ENCODE measurements at places on chromosomes 6 and 20. TPM values are rescaled to one million over a fixed set of nuclear protein-coding genes. Genes with fewer than 3 reads are reported as not detected.
A peak's percentile ranks its signal among the peaks of the same experiment; 100 is the strongest.

- no peak for DNase-seq
- no peaks in the 10 kb centered on the region for H3K36me3 ChIP-seq
- no peak overlapping the region for H3K4me3 ChIP-seq
- no peak overlapping the region for H3K27ac ChIP-seq
- H3K27me3 ChIP-seq: no peaks in the 10 kb centered on the region
Measured at GRCh38 chr6:149014631-149015534, 268.1 kb downstream of the UST start.

The PDSS2 gene
- total RNA-seq: 18.7 TPM

DNA sequence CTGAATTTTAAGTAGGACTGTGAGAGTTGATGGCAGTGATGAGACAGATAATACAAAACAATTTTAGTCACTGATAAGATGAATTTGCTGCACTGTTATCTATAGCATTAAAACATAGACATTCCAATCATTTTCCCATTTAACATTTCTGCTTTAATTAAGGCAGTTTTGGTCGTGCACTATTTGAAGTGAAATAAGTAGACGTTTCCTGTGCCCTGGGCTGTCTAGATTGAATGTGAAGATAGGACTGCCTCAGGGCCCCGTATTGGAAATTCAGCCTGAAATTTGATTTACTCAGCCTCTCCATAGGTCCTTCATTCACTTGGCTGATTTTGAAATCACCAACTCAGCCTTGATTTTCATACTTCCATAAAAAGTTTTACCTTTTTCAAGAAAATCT is 48.3 kb downstream of the ARID1B start:
- no peak for DNase-seq
- no peak overlapping the region for H3K4me3 ChIP-seq
- H3K4me1 ChIP-seq: peaks cover 82% of the 10 kb centered on the region

GRCh38 chr20:53803492-53804155 is 210.0 kb upstream of the ZNF217 start:
- H3K4me3 ChIP-seq: no peak overlapping the region
- no peak for DNase-seq
- H3K27me3 ChIP-seq: no peaks in the 10 kb centered on the region
- peaks cover 4% of the 10 kb centered on the region for H3K4me1 ChIP-seq
- H3K36me3 ChIP-seq: no peaks in the 10 kb centered on the region

The POPDC3 gene
- total RNA-seq: not detected

GRCh38 chr20:63132131-63132714 is 83.7 kb downstream of the YTHDF1 start:
- no peaks in the 10 kb centered on the region for H3K27me3 ChIP-seq
- H3K4me3 ChIP-seq: no peak overlapping the region
- no peak for DNase-seq

The TMX4 gene
- total RNA-seq: 33.9 TPM

GRCh38 chr6:70620746-70621145 is 46.9 kb upstream of the SMAP1 start:
- H3K36me3 ChIP-seq: no peaks in the 10 kb centered on the region
- no peak overlapping the region for H3K27ac ChIP-seq
- no peaks in the 10 kb centered on the region for H3K27me3 ChIP-seq
- no peaks in the 10 kb centered on the region for H3K4me1 ChIP-seq

- no peaks in the 10 kb centered on the region for H3K27me3 ChIP-seq
- DNase-seq: no peak
- H3K4me3 ChIP-seq: no peak overlapping the region
- H3K36me3 ChIP-seq: no peaks in the 10 kb centered on the region
- H3K27ac ChIP-seq: no peak overlapping the region
Measured at GRCh38 chr20:61953037-61954021, 112.4 kb downstream of the TAF4 start.

The HUS1B gene
- 0.98 TPM for total RNA-seq

DNA sequence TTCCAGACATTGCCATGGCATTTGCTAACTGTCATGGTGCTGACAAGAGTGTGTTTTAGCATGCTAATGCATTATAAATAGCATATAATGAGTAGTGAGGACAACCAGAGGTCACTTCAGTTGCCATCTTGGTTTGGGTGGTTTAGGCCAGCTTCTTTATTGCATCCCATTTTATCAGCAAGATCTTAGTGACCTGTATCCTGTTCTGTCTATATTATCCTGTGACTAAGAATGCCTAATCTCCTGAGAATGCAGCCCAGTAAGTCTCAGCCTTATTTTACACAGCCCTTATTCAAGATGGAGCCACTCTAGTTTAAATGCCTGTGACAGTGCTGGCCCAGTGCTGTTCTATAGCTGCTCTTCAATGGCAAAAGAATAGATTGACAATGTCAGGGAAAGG is 781.0 kb upstream of the ADGRB3 start:
- H3K36me3 ChIP-seq: no peaks in the 10 kb centered on the region
- no peak overlapping the region for H3K4me3 ChIP-seq
- H3K4me1 ChIP-seq: no peaks in the 10 kb centered on the region

DNA sequence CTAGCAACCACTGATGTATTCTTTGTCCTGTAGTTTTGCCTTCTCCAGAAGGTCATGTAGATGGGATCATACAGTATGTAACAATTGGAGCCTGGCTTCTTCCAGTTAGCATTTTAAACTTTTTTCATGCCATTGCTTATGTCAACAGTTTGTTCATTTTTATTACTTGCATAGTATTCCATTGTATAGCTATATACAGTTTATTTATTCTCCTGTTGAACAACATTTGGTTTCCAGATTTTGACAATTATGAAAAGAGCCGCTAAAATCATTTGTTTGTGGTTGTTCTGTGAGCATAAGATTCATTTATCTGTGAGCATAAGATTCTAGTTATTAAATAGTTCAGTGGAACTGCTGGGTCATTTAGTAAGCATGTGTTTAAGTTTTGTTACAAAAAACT is 23.5 kb upstream of the CMTR1 start:
- no peak overlapping the region for H3K4me3 ChIP-seq
- no peaks in the 10 kb centered on the region for H3K36me3 ChIP-seq

GRCh38 chr20:33444797-33445560 is 1.4 kb upstream of the SNTA1 start:
- no peaks in the 10 kb centered on the region for H3K27me3 ChIP-seq
- peaks cover 17% of the 10 kb centered on the region for H3K4me1 ChIP-seq
- peak overlapping the region; percentile 74 for H3K27ac ChIP-seq
- no peaks in the 10 kb centered on the region for H3K36me3 ChIP-seq
- no peak for DNase-seq

DNA sequence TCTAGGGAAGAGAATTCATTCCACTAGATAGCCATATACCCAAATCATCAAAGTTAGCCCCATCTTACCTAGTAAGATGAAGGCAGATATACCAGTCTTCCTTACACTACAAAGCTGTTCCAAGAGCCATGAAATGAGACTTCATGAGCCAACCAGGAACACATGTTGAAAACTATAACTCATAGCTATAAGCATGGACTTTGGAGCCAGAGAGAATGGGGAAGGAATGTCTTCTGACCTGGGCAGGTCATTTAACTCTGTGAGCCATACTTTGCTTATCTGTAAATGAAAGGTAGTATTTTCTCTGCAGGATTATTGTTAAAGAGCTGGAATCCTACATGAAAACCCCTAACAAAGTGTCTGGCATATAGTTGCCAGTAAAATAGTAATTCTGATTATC is 27.3 kb downstream of the ADGRF5 start:
- H3K4me3 ChIP-seq: no peak overlapping the region
- H3K27ac ChIP-seq: no peak overlapping the region
- H3K27me3 ChIP-seq: no peaks in the 10 kb centered on the region
- H3K4me1 ChIP-seq: peaks cover 5% of the 10 kb centered on the region
- no peaks in the 10 kb centered on the region for H3K36me3 ChIP-seq

- H3K27me3 ChIP-seq: no peaks in the 10 kb centered on the region
- no peak overlapping the region for H3K4me3 ChIP-seq
- DNase-seq: no peak
- peak overlapping the region; percentile 83 for H3K27ac ChIP-seq
- H3K4me1 ChIP-seq: peaks cover 28% of the 10 kb centered on the region
Measured at GRCh38 chr6:170048615-170049256, 242.1 kb downstream of the DLL1 start.

- H3K4me3 ChIP-seq: no peak overlapping the region
- H3K27me3 ChIP-seq: peaks cover 4% of the 10 kb centered on the region
- no peak for DNase-seq
- H3K36me3 ChIP-seq: no peaks in the 10 kb centered on the region
Measured at GRCh38 chr6:3449321-3449720, 7.5 kb downstream of the SLC22A23 start.

- H3K36me3 ChIP-seq: no peaks in the 10 kb centered on the region
- no peak for DNase-seq
- peak overlapping the region; percentile 36 for H3K27ac ChIP-seq
- H3K4me3 ChIP-seq: no peak overlapping the region
- no peaks in the 10 kb centered on the region for H3K27me3 ChIP-seq
Measured at GRCh38 chr6:159061805-159062563, 17.2 kb upstream of the TAGAP start.

DNA sequence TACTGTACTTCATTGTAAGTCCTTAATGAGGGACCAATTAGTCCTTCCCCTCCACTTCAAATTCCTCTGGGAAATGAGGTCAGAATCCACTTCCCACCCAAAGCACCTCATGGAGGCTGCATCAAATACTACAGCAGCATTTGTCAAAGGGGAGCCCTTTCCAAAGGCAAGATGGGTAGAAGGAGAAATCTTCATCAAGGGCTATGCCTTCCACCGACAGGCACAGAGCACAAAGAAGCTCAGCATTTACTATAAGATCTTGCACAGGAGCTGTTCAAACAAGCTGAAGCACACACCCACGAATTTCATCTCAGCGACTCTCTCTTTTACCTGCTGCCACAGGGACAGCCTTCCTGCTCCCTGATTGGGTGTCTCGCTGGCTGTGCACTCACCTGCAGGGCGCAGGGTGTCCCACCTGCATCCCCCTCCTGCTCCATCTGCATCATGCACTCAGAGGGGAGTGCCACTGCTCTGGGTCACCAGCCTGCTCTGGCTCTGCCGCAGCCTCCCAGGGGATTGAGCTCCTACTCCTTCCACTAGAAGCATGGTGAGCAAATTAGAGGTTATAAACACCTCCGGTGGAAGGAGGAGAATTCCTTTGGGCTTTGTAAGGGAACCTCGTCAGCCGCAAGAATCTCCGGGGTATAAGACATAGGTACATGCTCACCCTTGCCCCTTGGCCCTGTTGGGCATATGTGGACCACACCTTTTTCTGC is 164.5 kb downstream of the ATXN1 start:
- DNase-seq: no peak
- H3K27ac ChIP-seq: no peak overlapping the region
- no peaks in the 10 kb centered on the region for H3K27me3 ChIP-seq
- peaks cover 6% of the 10 kb centered on the region for H3K4me1 ChIP-seq
- no peak overlapping the region for H3K4me3 ChIP-seq

- no peaks in the 10 kb centered on the region for H3K27me3 ChIP-seq
- no peaks in the 10 kb centered on the region for H3K36me3 ChIP-seq
Measured at GRCh38 chr6:16432075-16433032, 194.0 kb downstream of the GMPR start.

DNA sequence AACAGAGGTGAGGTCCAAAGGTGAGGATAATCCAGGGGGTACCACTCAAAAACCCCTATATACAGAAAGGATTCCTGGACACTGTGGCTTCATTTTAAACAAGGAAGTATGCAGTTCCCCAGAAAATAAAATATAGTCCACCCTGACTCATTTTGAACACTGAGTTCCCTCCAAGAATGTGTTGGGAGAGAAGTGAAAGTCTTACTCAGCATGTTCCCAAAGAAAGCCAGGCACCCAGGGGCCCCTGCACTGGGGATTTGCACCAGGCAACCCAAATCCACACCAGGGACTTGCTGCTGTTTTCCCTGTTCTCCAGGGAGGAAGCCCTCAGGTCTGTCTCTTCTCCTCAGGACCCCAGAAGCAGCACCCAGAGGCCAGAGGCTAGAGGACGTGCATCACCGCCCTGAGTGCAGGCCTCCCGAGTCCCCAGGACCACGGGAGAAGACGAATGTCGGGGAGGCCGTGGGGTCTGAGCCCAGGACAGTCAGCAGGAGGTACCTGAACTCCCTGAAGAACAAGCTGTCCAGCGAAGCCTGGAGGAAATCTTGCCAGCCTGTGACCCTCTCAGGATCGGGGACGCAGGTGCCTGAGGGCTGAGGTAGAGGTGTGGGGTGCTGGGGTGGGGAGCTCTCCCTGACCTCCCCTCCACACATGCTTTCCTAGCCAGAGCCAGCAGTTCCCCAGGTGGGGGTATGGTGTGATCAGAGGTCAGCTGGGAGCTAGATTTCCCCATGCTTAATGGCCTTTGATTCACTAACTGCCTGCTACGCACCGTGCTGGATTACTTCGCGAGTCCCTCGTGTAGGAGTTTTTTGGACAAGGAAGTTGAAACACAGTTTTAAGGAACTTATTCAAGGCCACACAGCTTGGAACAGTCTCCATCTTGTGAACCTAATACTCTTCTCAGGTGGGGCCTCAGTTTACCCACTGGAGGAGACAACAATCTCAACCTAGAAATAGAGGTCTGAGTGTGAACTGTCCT is 3.3 kb downstream of the FGD2 start:
- H3K4me3 ChIP-seq: no peak overlapping the region
- DNase-seq: no peak
- H3K4me1 ChIP-seq: peaks cover 10% of the 10 kb centered on the region

GRCh38 chr6:153503810-153504209 is 372.7 kb upstream of the RGS17 start:
- no peak overlapping the region for H3K27ac ChIP-seq
- no peak for DNase-seq
- H3K36me3 ChIP-seq: no peaks in the 10 kb centered on the region
- no peaks in the 10 kb centered on the region for H3K27me3 ChIP-seq

GRCh38 chr6:112062966-112063365 is 9.1 kb downstream of the CCN6 start:
- H3K4me1 ChIP-seq: no peaks in the 10 kb centered on the region
- no peak for DNase-seq

- no peaks in the 10 kb centered on the region for H3K27me3 ChIP-seq
- peak overlapping the region; percentile 92 for H3K27ac ChIP-seq
- peak; percentile 99 for DNase-seq
- peaks cover 70% of the 10 kb centered on the region for H3K4me1 ChIP-seq
- H3K4me3 ChIP-seq: peak overlapping the region; percentile 93
Measured at GRCh38 chr6:30686908-30687658, 638 bp upstream of the PPP1R18 start.

- no peaks in the 10 kb centered on the region for H3K36me3 ChIP-seq
- H3K27ac ChIP-seq: no peak overlapping the region
- H3K27me3 ChIP-seq: no peaks in the 10 kb centered on the region
- H3K4me1 ChIP-seq: no peaks in the 10 kb centered on the region
- no peak for DNase-seq
Measured at GRCh38 chr6:133547136-133547535, 306.0 kb downstream of the EYA4 start.

- no peaks in the 10 kb centered on the region for H3K4me1 ChIP-seq
- no peak overlapping the region for H3K27ac ChIP-seq
- H3K27me3 ChIP-seq: no peaks in the 10 kb centered on the region
- H3K4me3 ChIP-seq: no peak overlapping the region
Measured at GRCh38 chr20:24389686-24390085, 79.7 kb upstream of the SYNDIG1 start.

The PRR18 gene
- not detected for total RNA-seq

All from vagina (tissue), 2 donors.